ENCODE measurements at places on chromosomes 11 and 22.

GRCh38 chr11:44258190-44258489 lies 51.8 kb downstream of the ALX4 start:
- no peak for DNase-seq

GRCh38 chr11:69444381-69445130 lies 36.9 kb upstream of the LINC01488 start:
- no peak for DNase-seq

DNA sequence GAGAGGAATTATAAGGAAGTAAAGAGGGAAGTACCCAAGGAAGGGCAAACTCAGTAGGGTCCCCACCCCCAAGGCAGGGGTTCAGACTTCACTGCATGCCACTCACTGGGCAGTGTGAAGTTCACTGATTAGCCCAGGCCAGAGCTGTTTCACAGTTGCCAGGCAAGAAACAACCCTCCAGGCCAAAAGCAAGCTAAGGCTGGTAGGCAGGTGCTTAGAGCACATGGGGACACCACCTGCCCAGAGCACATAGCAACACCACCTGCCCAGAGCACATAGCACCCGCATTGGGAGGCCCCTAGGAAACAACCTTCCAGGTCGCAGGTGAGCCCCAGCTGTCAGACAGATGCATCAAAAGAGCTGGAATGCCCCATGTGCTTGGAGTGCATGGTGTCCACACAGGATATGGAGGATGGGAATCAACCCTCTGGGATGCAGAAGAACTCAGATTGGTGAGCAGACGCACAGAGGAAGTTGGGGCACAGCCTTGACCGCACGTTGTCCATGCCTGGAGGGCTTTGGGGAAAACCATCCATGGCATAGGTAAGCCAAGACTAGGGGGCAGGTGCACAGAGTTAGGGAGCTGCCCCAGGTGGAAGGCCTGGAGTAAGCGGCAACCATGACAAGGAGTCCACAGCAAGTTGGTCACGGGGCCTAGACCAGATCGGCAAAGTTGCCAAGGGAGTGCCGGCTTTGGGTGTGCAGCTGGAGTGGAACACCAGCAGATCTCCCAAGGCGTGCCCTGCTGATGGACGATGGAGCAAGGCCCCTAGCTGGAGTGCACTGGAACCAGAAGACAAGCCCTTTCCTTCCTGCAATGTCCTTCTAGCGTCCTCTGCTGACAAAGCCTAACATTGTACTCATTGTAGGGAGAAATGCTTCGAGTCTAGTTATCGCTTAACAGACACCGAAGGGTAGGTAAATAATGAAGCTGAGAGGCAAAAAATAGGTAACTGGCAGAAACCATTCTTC lies 7.8 kb upstream of the TMEM216 start:
- no peak for DNase-seq

DNA sequence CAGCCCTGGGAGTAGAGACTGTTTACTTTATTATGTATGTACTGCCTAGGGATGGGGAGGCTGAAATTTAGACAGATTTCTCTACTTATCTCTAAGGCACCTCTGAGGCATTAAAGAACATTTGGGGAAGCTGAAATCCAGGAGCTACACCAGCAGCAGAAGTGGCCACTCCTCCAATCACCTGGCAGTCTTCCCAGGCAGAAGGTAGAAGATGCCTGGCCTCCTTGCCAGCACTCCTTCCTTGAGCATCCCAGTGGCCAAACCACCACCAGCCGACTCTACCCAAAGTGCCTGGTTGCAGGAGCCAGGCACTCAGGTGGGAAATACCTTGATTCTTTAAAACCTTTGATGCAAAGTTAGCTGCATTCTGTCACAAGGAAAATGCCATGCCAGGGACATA lies 1.9 kb upstream of the FAT3 start:
- DNase-seq = no peak

DNA sequence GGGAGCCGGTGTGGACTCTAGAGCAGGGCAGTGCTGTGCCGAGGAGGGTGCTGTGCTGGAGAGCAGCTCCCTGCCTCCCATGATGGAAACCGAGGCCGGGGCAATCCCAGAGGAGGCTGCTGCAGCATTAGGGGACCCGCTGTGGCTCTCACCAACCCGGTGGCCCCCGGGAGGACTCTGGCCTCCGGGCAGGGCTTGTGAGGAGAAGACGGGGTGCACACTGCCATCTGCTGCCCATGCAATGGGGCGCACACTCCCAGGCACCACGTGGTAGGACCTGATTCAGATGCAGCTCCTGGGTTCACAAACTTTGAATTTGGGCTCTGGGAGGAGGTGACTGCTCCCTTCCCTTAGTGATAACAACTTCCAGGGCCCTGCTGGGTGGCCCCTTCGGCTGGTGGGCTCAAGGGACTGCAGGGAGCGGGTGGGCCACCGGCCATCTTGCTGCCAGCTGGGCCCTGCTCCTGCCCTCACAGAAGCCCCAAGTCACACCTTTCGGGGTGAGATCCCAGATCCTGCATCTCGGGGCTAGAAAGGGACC lies 93.8 kb upstream of the FGF3 start:
- DNase-seq = no peak

GRCh38 chr11:26102325-26102724 lies 229.6 kb upstream of the ANO3 start:
- no peak for DNase-seq

DNA sequence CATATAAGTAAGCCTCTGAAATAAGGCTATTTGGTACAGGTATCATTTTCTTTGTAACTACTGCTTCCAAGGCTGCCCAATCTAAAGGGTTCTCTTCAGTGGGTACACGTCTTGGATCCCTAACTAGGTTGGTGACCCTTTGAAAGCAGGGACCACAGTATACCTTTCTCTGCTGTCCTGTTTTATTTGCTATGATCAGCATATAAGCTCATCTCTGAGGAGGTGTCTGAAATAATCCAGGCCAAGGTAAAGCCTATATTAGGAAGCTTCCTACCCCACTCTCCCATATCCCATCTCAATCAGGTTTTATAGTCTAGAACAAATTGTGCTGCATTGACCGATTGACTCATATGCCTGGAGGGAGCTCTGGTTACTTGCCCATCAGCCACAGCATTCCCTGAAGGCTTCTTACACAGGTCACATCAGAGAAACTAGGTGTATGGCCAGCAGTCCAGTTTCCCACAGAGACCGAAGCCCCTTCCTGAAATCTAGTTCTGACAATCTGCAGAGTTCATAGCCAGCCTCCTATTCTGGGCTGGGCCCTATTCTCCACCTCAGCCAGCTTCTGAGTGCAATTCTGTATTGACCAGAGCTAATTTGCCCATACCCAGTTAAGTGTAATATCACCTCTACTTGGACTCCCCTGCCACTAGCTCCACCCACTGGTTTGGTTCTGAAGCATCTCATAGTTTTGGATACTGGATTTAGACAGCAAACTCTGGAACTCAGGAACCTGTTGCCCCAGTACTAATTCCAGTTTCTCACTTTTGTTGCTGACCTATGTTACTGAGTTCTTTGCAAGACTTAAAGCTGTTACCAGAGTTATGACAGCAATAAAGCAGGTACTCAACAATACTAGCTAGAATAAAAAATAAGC lies 62.1 kb upstream of the ARHGAP20 start:
- no peak for DNase-seq

DNA sequence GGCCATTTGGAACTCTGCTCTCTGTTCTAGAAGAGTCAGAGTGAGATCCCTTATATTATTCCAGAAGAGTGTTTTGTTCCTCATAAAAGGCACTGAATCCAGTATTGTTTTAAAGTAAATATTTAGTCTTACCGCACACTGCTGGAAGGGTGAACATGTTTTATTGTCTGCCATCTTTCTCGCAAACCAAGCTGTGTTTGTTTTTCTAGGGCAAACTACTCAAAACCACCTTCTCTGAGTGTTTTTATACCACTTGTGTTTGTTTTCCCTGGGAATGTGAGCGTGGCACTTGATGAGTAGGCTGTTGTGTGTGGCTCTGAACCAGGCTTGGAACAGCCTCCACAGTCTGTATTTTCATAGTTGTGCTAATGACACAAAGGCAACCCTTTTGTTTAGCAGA lies 89.8 kb downstream of the DBX1 start:
- no peak for DNase-seq

DNA sequence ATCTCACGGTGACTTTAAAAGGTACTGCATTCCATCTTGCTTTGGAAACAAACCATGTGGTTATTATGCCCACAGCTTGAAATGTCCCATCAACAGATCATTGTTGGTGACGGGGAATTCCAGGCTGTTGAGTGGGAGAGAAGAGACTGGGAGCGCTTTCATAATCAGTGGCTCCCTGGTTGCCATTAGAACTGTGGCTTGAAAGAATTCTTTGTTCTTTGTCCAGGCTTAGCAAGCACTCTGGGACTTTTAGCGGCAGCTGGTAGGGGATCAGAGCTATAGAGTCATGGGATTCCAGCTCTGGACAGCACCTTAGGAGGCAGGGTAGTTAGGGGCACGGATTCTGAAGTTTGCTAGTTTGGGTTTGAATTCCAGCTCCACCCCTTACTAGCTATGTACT lies 22.0 kb downstream of the MMP20 start:
- DNase-seq = peak; percentile 96

- peak; percentile 58 for DNase-seq
Measured at GRCh38 chr11:127843483-127844396, 743.6 kb downstream of the ETS1 start.

DNA sequence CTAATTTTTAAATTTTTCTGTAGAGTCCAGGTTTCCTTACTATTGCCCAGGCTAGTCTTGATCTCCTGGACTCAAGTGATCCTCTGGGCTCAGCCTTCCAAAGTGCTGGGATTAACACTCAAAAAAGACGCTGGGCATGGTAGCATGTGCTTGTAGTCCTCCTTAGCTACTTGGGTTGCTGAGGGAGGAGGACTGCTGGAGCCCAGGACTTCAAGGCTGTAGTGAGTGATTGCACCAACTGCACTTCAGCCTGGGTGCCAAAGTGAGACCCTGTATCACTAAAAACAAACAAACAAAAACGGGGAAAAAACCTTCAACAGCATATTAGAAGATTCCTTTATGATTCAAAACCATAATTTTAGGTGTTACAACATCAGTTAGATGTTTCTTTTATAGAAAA lies 44.6 kb downstream of the RSF1 start:
- no peak for DNase-seq

- no peak for DNase-seq
Measured at GRCh38 chr22:42313804-42314581, 43.5 kb upstream of the TCF20 start.

- no peak for DNase-seq
Measured at GRCh38 chr22:27045103-27045947, 387.9 kb downstream of the MIAT start.

DNA sequence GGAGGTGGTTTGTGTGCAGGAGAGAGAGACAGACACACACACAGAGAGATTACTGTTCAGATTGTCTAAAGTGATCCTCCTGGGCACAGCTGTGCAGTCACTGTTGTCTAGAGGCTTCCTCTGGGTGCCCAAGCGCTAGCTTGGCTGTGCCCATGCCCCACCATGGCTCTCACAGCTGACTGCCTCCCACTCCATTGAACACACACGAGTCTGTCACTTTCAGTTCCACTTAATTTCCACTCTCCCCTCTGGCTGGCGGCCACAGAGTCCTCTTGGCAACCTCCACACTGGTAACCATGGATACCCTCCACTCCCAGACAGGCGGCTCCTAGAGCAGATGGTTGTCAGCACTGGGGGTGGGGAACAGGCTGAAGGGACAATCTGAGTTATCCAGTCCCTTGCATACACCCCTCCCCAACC lies 29.1 kb downstream of the MAP6 start:
- peak; percentile 85 for DNase-seq

GRCh38 chr11:65947133-65947532 lies 1.9 kb downstream of the TSGA10IP start:
- DNase-seq = no peak

DNA sequence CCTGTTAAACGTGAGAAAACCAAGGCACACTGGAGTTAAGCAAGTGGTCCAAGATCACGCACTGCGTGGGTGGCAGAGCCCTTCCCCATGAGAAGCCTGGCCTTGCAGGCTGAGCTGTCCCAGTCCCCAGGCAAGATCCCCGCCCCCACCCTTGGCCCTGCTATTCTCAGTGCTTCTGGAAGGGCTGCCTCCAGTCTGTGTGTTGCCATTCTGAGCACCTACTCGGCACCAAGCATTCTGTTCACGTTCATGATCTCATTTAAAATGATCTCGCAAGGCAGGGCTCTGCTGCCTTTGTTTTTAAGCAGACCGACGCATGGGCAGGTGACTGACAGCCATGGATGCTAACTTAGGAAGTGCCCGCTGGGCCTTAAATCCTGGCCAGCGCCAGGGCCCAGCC lies 62.8 kb downstream of the PHF21B start:
- DNase-seq = peak; percentile 29

DNA sequence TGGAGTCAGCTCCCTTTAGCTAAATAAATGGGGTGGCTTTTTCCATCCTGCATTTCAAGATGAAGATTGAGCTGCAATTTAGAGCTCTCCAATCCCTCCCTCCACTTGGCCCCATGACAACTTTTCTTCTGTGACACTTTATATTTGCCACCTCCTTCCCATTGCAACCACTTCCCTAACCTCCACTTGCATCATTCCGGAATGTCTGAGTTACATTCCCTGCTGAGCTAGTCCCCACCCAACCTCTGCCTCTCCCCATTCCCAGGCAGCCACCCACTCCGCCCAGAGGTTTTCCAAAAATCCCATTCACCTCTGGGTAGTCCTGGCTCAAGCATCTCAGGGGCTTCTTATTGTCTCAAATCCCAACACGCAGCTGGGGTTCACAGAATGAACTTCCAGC lies 24.7 kb downstream of the PC start:
- DNase-seq = no peak

GRCh38 chr22:18091916-18092526 lies 14.2 kb downstream of the PEX26 start:
- DNase-seq = no peak

DNA sequence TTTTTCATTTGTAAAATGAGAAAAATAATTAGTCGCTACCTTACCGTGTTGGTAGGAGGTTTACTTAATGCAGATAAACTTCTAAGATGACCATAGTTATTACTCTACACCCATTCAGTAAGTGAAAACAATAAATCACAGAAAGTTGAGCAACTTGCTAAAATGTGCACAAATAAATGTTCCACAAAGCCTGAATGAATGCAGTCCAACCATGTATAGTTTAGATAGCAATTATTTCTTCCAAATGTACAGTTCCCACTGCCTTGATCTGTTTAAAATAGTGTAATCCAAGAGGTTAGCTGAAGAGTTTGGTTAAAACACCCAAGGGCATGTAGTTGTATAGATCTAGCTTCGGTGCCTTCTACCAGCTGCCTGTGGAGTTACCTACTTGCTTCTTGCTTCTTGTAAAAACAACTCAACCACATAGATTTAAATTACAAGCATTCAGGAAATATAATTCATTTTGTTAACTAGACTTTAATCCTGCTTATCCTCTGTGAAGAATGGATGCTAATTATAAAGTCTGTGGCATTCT lies 106.3 kb upstream of the CARD18 start:
- no peak for DNase-seq

- DNase-seq = no peak
Measured at GRCh38 chr11:61923166-61924063, 6.0 kb upstream of the RAB3IL1 start.

GRCh38 chr22:31739795-31740201 lies 10.1 kb downstream of the PRR14L start:
- DNase-seq = no peak

GRCh38 chr11:19714022-19714386 lies 1.4 kb downstream of the NAV2 start:
- no peak for DNase-seq
